ENCODE measurements at places on chromosomes 13 and 19.

DNA sequence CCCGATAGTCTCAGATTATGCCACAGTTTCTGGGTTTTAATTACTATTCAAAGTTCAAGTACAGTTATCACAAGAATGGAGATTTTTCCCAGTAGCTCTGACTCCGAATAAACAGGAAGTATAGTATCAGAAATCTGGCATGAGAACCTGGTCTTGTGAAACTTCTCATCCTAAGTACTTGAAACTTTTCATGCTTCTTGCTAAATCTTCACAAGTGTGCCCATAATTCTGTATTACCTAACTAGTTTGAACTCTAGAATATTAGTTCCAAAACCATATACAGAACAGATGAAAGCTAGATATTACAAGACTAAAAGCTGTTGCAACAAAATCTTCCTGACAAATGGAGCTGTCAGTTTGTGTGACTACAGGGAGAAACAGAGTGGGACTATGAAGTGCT, 70.5 kb upstream of the CSNK1A1L start:
- no peak for DNase-seq

DNA sequence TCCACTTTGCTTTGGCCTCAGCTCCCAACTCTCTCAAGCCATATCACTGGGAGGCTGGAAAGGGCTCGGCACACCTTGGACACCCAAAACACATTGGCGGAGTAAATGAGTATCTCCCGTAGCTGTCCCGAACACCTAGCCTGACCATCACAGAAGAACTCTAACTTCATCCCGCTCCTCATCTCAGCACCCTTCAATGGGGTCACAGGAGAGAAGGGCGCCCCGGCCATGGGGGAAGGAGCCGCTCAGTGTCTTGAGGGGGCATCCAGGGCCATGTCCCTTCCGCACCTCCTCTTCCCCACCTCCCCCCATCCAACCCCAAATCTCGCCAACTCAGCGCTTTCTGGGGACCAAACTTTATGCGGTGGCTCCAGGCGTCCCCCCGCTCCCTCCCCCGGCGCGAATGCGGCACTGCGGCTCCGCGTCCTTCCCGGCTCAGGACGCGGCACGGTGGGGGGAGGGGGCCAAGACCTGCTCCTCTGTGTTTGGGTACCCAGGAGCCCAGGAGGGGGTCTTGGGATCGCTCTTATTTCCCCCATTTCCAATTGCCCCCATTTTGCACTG, 3.0 kb downstream of the KCNC3 start:
- no peak for DNase-seq

GRCh38 chr13:20080377-20081164, 80.3 kb downstream of the GJA3 start:
- DNase-seq, result no peak

DNA sequence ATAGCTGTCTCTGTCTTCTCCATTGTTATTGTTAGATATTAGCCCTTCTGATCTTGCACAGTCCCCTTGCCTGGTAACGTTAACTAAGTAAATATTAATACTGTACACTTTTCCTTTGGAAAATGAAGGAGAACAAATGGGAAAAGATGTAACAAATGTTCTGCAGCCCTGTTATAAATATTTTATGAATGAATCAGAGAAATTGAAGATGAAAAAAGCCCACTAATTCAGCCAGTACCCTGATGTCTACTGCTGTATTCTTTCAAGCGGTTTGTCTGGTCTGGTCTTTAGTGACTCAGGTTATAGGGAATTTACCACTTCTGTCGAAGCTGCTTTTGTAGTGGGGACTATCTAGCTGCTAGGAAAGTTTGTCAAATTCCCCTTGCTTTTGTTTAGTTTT, 121.0 kb downstream of the COG6 start:
- no peak for DNase-seq

GRCh38 chr13:41065078-41065477, 3.8 kb downstream of the WBP4 start:
- no peak for DNase-seq

- DNase-seq, result no peak
Measured at GRCh38 chr19:44345959-44346358, 10.5 kb downstream of the ZNF112 start.

DNA sequence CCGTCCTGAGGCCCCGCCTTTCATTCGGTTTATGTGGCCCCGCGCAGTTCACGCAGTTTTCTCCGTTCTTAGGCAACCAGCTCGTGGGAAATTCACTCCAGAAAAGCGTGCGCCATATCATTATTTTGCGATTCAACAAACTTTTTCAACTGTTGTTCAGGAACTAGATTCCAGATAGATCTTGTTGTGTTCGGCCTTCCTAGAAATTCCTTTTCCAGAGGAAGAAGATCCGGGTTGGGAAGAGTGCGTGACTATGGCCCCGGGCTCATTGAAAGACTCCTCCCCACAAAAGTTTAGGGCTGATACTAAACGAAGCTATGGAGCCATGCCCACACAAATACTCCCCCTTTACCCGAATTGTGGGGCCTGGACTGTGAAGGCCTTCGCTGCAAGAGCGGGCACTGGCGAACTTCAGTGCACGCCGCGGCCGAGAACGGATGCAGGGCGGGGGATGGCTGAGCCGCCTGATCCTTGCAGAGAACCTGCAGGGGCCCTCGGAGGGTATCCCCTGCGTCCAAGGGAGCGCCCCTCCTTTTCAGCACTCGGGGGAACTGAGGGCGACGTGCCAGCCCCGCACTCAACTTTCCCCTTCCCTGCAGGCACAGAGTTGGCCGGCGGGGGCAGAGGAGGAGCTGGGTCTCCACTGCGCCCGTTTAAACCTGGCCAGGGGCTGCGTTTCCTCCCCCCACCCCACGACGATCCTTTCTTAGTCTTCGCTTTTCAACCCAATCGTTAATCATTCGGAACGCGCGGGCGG, 904 bp upstream of the SOX1 start:
- DNase-seq, result no peak
